ENCODE measurements at places on chromosomes 2 and 18. TPM values are rescaled to one million over a fixed set of nuclear protein-coding genes. Genes with fewer than 3 reads are reported as not detected.

The REG3A gene
- total RNA-seq, result not detected

The ERBB4 gene
- total RNA-seq, result not detected

The SETBP1 gene
- total RNA-seq, result 13.9 TPM

The LOXHD1 gene
- total RNA-seq, result not detected

The MTCL1 gene
- 1.0 TPM for total RNA-seq

DNA sequence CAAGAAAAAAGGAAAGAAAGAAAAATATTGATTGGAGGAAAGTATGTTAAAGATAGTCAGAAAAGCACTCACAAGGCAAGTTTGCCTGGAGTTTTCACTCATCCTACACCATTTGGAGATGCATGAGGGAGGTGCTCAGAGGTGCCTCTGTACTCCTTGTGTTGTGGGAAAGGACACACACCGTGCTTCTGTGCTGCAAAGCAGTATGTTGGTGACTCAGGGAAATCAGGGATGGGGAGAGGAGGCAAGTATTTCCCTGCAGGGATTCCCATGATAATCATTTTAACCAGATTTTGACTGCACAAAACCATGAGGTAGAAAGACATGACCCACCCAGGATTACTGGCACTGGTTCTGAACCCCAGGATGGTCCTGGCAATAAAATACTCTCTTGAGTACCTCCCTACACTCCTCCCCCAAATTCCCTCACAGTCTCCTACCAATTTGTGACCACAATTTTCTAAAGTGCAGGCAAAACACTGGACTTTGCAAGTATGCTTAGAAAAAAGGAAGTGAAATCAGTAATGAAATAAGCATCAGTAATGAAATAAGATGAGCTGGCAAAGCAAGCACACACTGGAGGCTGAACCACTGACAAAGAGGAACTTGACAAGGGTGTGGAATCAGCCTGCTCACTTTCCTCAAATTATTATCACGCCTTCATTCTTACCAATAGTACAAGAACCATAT lies 155.5 kb upstream of the ACVR2A start:
- H3K27me3 ChIP-seq, result no peaks in the 10 kb centered on the region
- no peaks in the 10 kb centered on the region for H3K4me1 ChIP-seq
- no peak overlapping the region for H3K27ac ChIP-seq
- H3K36me3 ChIP-seq, result no peaks in the 10 kb centered on the region
- H3K4me3 ChIP-seq, result no peak overlapping the region
- DNase-seq, result no peak

DNA sequence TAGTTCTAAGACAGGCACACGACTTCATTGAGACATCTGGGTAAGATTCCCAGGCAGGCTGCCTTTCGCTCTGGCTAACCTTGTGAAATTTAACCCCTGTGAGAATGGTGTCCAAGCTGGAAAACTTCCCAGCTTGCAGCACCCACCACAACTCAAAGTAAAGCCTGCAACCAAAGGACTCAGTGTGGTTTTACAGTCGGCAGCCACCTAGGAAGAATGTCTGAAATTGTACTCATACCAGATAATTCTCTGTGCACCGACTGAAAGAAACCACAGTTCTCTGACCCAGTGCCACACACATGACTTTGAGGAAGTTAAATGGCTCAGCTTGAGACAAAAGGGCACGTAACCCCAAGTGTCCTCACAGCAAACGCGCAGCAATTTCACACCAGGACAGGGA lies 125.7 kb downstream of the RBMS1 start:
- no peaks in the 10 kb centered on the region for H3K27me3 ChIP-seq
- peaks cover 49% of the 10 kb centered on the region for H3K4me1 ChIP-seq
- H3K27ac ChIP-seq, result no peak overlapping the region
- no peak for DNase-seq
- H3K4me3 ChIP-seq, result no peak overlapping the region

DNA sequence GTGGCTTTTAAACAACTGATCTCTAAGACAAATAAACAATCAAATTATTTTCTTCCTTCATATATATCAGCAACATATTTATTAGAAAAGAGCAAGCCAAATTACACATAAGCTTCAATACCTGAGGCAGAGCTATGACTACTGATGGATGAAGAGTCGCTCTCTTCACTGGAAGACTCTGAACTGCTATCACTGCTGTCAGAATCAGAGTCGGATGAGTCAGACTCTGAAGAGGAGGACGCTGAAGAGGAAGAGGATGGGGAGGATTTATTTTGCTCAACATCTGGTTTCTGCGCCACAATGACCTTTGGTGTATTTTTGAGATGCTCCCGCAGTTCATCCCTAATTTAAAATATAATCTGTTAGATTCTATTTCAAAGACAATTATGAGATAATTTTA lies 56.7 kb downstream of the CWC22 start:
- no peaks in the 10 kb centered on the region for H3K4me1 ChIP-seq
- H3K27ac ChIP-seq, result no peak overlapping the region
- no peak overlapping the region for H3K4me3 ChIP-seq
- no peaks in the 10 kb centered on the region for H3K27me3 ChIP-seq
- DNase-seq, result no peak
- H3K36me3 ChIP-seq, result peaks cover 41% of the 10 kb centered on the region

GRCh38 chr2:179843541-179843940 lies 17.9 kb downstream of the ZNF385B start:
- H3K27me3 ChIP-seq, result no peaks in the 10 kb centered on the region
- H3K4me1 ChIP-seq, result no peaks in the 10 kb centered on the region
- H3K27ac ChIP-seq, result no peak overlapping the region
- no peak for DNase-seq
- H3K36me3 ChIP-seq, result no peaks in the 10 kb centered on the region
- H3K4me3 ChIP-seq, result no peak overlapping the region

DNA sequence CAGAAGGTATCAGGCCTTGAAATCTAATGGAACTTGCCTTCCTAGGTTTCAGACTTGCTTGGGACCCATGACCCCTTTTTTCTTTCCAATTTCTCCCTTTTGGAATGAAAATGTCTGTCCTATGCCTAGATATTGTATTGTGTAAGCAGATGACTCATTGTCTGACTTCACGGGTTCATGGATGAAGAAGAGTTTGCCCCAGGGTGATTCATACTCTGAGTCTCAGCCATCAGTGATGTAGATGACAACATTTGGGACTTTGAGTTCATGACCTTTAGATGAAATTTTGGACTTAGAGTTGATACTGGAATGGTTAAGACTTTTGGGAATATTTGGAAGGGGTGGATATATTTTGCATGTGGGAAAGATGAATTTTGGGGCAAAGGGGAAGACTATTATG lies 11.2 kb upstream of the SCYGR5 start:
- H3K36me3 ChIP-seq, result no peaks in the 10 kb centered on the region
- H3K27me3 ChIP-seq, result no peaks in the 10 kb centered on the region
- H3K27ac ChIP-seq, result no peak overlapping the region

GRCh38 chr2:223994562-223995162 lies 37.4 kb downstream of the MRPL44 start:
- DNase-seq, result no peak
- no peak overlapping the region for H3K4me3 ChIP-seq
- H3K4me1 ChIP-seq, result no peaks in the 10 kb centered on the region
- H3K27ac ChIP-seq, result no peak overlapping the region
- H3K27me3 ChIP-seq, result no peaks in the 10 kb centered on the region

DNA sequence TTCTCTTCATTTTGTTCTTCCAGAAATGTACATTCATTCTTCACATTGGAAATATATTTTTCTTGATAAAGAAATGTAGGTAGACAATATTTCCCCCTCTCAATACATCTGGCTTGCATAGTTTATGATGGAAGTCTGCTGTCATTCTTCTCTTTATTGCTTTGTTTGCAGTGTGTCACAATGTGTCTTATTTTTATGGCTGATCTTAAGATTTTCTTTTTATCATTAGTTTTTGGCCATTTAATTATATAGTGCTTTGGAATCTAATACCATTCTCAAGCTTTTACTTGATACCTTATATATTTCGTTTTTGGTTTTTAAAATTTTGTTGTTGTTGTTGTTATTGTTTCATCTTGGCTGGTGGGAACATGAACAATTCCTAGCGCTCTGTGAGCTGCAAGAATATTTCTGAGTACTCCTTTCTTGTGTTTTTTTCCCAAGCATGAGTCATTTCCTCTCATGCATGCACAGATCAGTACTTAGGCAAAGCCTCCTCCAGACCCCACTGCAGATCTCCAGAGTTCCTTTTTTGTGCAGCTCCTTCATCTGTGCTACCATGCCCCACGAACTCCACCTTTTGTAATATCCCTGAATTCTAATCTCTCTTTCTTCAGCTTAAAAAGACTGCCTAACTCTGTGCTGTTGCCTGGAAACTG lies 13.7 kb upstream of the MMADHC start:
- H3K4me1 ChIP-seq, result peaks cover 3% of the 10 kb centered on the region
- no peak overlapping the region for H3K27ac ChIP-seq
- no peaks in the 10 kb centered on the region for H3K27me3 ChIP-seq

GRCh38 chr2:54723996-54724559 lies 616 bp downstream of the EML6 start:
- peaks cover 5% of the 10 kb centered on the region for H3K27me3 ChIP-seq
- H3K4me1 ChIP-seq, result peaks cover 13% of the 10 kb centered on the region
- no peak for DNase-seq
- H3K27ac ChIP-seq, result peak overlapping the region; percentile 47
- peak overlapping the region; percentile 86 for H3K4me3 ChIP-seq

DNA sequence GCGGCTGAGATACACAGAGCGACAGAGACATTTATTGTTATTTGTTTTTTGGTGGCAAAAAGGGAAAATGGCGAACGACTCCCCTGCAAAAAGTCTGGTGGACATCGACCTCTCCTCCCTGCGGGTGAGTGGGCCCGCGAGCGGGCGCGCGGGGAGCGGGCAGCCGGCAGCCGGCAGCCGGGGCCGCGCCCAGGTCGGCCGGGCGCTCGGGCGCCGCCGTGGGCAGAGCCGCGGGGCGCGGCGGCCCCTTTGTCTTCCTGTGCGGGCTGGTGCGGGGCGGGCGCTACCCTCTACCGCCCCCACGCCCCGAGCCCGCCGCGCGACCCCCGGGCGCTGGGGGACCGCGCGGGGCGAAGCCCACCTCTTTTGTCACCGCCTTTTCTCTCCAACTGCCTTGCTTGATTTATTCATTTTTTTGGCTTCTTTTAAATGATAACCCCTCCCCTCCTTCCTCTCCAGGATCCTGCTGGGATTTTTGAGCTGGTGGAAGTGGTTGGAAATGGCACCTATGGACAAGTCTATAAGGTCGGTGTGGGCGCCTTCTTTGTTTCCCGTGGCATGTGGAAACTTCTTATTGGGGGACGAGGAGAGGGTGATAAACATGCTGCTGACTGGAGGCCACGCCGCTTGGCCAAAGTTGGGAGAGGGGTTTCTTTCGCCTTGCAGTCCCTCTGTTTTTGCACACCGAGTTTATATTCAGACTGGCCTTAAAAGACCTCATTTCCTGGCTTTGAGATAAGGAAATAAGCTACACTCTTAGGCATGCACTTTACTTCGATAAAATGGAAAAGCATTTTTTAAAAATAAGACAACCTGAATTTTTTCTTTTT lies 722 bp downstream of the MAP4K4 start:
- peak overlapping the region; percentile 78 for H3K4me3 ChIP-seq
- no peak for DNase-seq
- peaks cover 25% of the 10 kb centered on the region for H3K4me1 ChIP-seq
- no peaks in the 10 kb centered on the region for H3K36me3 ChIP-seq
- peak overlapping the region; percentile 64 for H3K27ac ChIP-seq

DNA sequence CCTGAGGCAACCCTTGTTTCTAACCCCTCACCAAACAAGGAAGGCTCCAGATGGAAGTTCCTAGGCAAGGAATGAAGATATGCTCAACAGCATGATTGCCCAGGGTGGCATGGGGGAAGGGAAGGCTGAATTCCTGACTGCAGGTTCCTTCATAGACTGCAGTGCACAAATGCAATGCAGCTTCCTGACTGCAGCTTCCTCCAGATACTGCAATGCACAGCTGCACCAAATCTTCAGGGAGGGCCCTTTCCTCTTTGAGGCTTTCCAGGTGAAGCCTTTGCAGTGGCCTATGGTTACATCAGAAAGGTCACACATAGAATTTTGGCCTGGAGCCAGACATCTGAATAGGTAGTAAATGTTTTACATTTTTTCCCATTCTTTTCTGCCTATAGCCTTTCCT lies 58.8 kb upstream of the DYNAP start:
- no peak overlapping the region for H3K4me3 ChIP-seq
- H3K27me3 ChIP-seq, result no peaks in the 10 kb centered on the region
- DNase-seq, result no peak

DNA sequence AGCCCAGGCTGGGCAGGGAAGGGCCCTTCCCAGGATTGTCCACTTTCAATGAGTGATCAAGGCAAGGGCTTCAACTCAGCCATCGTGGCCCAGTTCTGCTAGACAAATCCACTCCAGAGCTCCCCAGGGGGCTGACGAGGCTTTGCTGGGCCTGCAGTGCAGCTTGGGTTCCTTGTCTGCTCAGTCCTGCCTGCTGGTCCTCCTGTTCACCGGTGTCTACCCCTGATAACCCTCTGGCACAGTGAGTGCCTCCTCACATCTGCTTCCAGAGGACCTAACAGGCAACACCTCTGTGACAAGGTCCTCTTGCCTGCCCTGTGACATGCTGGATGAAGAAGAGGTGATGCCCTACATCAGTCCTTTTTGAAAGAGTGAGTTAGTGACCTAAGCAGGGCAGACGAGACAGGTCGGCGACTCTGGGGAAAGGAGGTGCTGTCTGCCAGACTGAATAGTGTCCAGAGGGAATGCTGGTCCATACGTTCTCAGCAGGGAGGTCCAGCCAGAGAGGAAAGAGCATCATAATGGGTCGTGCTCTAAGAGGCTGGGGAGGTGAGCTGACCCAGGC lies 20.9 kb upstream of the KCNF1 start:
- no peak overlapping the region for H3K27ac ChIP-seq
- no peaks in the 10 kb centered on the region for H3K36me3 ChIP-seq
- H3K27me3 ChIP-seq, result no peaks in the 10 kb centered on the region
- no peak overlapping the region for H3K4me3 ChIP-seq

GRCh38 chr2:48934807-48935206 lies 179.3 kb upstream of the LHCGR start:
- H3K36me3 ChIP-seq, result no peaks in the 10 kb centered on the region
- no peaks in the 10 kb centered on the region for H3K27me3 ChIP-seq
- no peak overlapping the region for H3K27ac ChIP-seq

DNA sequence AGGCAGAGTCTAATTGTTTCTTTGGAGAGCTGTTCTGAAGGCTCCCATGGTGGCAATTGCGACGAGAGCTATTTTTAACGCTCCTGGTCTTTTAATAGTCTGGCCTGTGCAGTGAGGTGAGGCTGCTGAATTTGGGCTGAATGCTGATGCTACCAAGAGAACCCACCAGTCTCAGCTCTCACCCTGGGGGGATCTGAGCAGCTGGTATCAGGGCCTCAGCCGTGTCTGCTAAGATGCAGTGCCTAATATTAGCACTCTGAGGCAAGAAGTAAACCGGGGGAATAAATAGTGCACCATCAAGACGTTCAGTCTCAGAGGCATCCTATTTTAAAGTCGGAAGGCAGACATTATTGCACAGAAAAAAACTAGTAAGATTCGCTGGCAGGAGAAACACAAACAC lies 214.8 kb upstream of the PID1 start:
- H3K27me3 ChIP-seq, result no peaks in the 10 kb centered on the region
- no peaks in the 10 kb centered on the region for H3K36me3 ChIP-seq
- DNase-seq, result no peak

- no peaks in the 10 kb centered on the region for H3K27me3 ChIP-seq
- H3K4me1 ChIP-seq, result no peaks in the 10 kb centered on the region
- H3K4me3 ChIP-seq, result no peak overlapping the region
- H3K27ac ChIP-seq, result no peak overlapping the region
These were observed 187.1 kb downstream of the ACTR3 start for GRCh38 chr2:114076961-114077360.

- H3K27ac ChIP-seq, result no peak overlapping the region
- no peaks in the 10 kb centered on the region for H3K27me3 ChIP-seq
- H3K36me3 ChIP-seq, result no peaks in the 10 kb centered on the region
- no peak for DNase-seq
- no peak overlapping the region for H3K4me3 ChIP-seq
These were observed 10.7 kb downstream of the KCNJ3 start for GRCh38 chr2:154709215-154709614.

All from CD8-positive, alpha-beta memory T cell (primary cell).